Stimulated activated CD8-positive, alpha-beta memory T cell treated with anti-CD3 and anti-CD28 coated beads, Interleukin-15, amount 100 ng/mL, for 1 hour (primary cell): ENCODE measurements at places on chromosomes 12 and 14.

DNA sequence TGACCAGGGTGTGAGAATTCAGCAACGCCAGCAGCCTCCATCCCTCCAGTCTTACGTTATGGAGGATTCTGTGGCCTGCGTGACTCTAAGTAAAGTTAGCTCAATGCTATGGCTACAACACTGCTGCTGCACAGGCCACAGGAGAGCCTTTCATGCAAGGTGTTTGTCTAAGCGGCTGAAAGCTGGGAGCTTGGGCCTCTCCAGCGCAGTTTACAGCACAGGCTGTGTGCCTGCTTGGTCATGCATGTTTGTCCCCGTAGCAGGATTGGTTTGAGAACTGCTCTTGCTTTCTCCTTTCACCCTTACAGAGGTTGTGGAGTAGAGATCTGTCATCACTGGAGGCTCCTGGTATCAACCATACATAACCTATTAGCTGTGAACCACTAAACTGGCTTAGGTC lies 113.1 kb upstream of the TMCC3 start:
- no peak for DNase-seq

DNA sequence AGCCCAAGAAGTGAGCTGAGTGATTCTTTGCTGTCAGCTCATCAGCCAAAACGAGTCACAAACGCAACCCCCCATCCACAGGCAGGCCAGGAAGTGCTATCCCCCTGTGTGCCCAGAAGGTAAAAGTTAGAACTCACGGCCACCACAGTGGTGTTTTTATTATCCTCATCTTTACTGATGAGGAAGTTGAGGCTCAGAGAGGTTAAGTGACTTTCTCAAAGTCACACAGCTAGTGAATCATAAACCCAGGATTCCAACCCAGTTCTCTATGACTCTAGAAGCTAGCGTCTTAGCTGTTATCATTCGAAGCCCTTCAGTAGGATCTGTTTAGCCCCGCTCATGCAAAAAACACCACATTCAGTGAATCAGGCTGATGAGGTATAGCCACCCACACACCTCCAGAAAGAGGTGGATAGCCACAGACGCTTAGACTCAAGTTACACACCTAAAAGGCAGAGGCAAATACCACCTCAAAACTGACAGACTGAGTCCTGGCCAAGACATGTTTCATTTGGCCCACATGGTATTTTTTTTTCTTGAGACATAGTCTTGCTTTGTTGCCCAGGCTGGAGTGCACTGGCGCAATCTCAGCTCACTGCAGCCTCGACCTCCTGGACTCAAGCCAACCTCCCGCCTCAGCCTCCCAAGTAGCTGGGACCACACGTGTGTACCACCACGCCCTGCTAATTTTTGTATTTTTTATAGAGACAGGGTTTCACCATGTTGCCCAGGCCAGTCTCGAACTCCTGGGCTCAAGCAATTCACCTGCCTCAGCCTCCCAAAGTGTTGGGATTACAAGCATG lies 100.7 kb downstream of the SCARB1 start:
- no peak for DNase-seq

DNA sequence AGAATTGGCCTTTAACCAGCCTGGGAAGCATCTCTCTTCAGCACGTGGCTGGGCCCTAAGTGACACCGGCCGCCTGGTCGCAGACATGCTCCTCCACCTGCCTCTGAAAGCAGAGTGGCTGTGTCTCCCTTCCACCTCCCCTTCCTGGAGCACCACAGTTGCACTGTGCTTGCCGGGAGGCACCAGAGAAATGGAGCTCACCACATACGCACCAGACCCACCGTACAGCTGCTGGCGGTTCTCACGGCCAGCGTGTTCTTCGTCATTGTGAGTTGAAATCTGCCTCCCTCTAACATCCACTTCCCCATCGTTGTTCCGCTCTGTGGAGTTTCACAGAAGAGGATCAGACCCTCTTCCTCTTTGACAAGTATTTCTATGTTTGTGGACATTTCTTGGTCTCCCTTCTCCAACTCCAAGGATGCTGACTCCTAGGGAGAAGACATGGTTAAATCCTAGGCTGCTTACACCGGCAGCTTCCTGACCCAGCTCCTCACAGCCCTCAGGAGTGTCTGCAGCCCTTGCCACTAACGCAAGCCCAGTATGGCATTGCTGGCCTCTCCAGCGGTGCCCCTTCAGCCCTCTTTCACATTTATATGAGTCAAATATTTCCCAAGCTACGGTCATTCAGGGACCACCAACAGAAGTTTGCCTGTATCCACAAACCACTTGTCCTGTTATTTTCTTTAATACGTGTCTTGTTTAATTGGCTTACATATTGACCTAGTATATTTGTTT lies 11.5 kb upstream of the KRT5 start:
- no peak for DNase-seq

DNA sequence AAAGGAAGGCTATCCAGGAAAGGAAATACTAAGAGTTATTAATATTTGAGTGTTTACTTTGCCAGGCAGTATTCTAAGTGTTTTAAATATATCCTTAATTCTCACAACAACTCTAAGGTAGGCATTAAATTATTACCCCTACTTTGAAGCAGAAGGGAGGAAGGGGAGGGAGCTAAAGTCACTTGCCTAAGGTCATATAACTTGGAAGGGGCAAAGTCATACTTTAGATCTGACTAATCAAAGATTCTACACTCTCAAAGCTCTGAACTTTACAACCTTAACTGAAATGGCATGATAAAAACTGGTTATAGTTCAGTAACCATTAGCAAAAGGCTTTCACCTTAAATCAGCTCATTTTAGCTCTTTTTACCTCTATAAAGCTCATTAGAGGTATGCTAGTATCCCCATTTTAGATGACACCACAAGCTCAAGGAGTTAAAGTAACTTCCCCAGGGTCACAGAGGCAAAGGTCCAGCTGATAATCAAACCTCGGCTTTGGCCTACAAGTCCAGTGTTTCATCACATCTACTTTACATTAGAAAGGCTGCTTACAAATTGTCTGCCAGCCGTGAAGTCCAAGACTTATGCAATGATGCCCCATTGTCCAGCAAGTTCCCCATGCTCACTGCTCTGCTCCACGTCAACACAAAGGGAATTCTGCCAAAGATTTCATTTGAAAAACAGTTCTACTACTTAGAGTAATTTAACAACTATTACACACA lies 223.9 kb downstream of the MED13L start:
- no peak for DNase-seq

DNA sequence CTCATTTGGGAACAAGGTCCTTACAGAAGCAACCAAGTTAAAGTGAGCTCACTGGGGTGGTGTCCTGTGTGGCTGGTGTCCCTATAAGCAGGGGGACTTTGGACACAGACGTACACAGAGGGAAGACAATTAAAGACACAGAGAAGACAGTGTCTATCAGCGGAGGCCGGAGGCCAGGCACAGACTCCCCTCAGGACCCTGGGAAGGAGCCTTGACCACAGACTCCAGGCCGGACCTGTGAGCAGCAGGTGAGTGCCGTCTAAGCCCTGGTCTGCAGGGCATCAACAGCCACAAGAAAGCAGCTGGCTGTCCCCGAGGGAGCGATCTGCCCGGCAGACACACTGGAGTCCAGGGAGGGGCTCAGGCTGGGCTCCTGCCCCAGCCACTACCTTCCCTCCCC lies 219.1 kb upstream of the C14orf180 start:
- no peak for DNase-seq

- peak; percentile 45 for DNase-seq
Observed at GRCh38 chr12:117212563-117213190, 22.4 kb upstream of the FBXO21 start.

GRCh38 chr14:100696008-100696407 lies 30.7 kb upstream of the DLK1 start:
- no peak for DNase-seq

DNA sequence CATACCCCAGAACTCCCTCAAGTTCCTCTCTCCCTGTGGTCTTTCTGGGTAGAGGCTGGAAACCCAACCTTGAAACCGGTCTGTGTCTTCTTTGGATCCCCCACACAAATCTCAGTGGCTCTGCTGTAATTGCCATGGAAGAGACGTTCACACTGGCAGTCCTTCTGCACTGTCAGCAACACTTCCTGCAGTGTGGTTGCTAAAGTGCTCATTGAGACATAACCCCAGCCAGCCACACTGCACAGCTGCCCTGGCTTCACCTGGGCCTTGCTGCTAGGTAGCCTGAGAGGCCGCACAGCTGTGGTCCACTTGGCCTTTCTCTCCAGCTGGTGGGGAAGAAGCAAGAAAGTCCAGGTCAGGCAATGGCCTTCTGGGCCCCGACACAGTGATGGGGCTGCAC lies 2.4 kb downstream of the GZMH start:
- DNase-seq, result no peak

- DNase-seq, result no peak
Observed at GRCh38 chr14:32900547-32900946, 38.1 kb upstream of the NPAS3 start.

GRCh38 chr12:31205054-31205453 lies 120.9 kb downstream of the SINHCAF start:
- DNase-seq, result no peak

GRCh38 chr12:131085125-131085815 lies 131.6 kb downstream of the ADGRD1 start:
- DNase-seq, result no peak

GRCh38 chr14:95127531-95127911 lies 29.8 kb downstream of the DICER1 start:
- DNase-seq, result no peak

- no peak for DNase-seq
Observed at GRCh38 chr12:1553536-1553935, 40.8 kb downstream of the FBXL14 start.

DNA sequence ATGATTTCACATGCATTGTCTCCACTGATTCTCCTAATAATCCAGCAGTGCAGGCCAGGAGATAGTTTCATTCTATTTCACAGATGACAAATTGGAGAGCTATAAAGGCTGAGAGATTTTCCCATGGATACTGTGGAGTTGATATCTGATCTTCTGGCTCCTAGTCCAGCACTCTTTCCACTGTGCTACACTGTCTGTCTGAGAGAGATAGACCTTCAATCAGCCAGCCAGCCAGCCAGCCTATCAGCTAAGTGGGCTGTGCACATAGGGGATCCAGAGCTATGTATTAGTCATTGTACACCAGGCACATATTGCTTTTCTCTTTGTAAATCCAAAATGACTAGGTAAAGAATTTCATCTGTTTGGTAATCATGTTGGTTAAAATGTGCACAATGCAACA lies 91.8 kb upstream of the ATP2B1 start:
- no peak for DNase-seq

DNA sequence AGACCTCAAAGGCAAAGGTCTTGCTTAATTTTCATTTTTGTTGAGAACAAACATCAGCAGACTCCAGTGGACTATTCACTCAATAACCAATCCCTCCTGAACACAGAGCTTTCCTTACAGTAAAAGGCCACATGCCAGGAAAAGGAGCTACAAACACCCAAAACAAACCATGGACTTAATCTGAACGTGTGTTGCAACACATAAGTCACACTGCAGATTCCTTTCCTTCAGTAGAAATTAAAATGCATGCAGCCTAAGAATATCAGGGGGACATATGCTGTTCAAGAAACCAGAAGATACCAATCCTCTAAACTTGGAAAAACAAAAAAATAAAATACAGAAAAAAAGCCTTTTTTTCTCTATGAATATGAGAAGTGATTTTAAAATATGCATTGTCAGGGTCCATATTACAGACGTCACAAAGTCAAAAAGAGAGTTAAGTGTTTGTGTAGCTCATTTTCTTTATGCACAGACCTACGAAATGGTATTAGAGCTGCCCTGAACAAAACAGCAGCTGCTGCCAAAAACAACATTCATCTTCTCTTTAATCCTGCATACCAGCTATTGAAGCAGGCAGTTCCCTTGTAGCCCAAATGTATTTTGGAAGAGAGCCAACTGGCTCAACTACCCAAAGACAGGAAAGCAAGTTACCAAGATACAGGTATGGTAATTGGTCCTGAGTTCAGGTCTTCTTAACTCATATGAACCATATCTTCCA lies 26.2 kb downstream of the KITLG start:
- DNase-seq, result no peak

GRCh38 chr12:24905431-24905830 lies 43.5 kb downstream of the BCAT1 start:
- DNase-seq, result no peak

- no peak for DNase-seq
Observed at GRCh38 chr14:99837822-99838221, 44.6 kb downstream of the EML1 start.

- no peak for DNase-seq
Observed at GRCh38 chr14:77043177-77043983, 14.9 kb upstream of the IRF2BPL start.

GRCh38 chr12:18320036-18320617 lies 58.8 kb downstream of the PIK3C2G start:
- DNase-seq, result no peak

DNA sequence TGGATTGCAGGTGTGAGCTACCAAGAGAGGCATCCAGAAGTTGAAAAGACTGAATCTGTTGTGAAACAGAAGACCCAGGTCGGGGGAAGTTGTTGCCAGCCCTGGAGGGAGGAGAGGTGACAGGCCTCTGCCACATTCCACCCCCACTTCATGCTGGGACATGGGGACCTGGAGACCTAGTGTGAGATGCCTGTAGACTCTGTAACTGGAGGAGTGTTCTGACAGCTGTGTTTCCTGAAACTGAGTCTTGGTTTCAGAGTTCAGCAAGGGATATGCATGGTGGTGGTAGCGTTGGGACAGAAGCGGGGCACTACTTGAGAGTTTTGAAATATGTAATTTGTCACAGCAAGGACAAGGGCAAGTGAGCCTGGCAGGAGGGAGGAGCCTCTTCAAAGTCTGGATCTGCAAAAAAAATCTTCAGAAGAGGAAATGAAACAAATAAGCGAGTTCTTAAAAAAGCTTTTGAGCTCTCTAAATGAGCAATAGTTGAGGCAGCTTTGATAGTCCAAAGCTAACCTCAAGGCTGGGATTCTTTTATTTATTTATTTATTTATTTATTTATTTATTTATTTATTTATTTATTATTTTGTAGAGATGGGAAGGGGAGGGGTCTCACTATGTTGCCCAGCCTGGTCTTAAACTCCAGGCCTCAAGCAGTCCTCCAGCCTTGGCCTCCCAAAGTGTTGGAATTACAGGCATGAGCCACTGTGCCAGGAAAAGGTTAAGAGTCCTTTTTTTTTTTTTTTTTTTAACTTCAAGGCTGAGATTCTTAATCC lies 58.9 kb upstream of the EEA1 start:
- DNase-seq, result no peak

- DNase-seq, result no peak
Observed at GRCh38 chr12:27576667-27577347, 52.8 kb downstream of the PPFIBP1 start.

DNA sequence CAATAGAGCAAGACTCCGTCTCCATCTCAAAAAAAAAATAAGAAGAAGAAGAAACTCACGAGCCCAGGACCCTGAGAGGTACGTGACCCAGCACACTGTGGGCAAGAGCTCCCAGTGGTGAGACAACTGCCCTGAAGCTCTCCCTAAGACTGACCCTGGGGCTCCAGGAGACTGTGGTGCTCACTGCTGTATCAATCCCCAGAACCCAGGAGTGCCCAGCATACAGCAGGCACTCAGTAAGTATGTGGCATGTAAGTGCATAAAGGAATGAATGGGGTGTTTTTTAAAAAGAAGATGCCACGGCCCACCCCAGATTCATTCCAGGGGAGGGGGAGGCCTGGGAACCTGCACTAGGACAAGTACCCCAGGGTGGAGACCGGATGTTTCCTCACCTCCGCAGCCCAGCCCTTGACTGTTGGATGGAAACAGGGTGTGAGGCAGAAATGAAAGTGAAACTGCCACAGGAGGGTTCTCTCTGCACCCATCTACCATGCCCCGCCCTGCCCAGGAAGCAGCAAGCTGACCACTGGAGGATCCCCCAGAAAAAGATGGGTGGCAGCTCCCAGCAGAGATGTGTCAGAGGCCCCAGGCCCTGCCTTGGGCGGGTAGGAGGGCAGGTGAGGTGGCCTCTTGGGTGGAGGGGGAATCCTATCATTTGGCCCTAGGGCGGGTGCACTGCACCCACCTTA lies 12.2 kb downstream of the ITPK1 start:
- DNase-seq, result peak; percentile 40

- DNase-seq, result no peak
Observed at GRCh38 chr12:34399631-34400410, 377.5 kb downstream of the ALG10 start.
